Activated CD4-positive, alpha-beta memory T cell treated with anti-CD3 and anti-CD28 coated beads, Interleukin-2, amount 10 ng/mL, durations not matched to agents 7 days and 5 days (primary cell): ENCODE measurements at places on chromosomes 16 and 17.

DNA sequence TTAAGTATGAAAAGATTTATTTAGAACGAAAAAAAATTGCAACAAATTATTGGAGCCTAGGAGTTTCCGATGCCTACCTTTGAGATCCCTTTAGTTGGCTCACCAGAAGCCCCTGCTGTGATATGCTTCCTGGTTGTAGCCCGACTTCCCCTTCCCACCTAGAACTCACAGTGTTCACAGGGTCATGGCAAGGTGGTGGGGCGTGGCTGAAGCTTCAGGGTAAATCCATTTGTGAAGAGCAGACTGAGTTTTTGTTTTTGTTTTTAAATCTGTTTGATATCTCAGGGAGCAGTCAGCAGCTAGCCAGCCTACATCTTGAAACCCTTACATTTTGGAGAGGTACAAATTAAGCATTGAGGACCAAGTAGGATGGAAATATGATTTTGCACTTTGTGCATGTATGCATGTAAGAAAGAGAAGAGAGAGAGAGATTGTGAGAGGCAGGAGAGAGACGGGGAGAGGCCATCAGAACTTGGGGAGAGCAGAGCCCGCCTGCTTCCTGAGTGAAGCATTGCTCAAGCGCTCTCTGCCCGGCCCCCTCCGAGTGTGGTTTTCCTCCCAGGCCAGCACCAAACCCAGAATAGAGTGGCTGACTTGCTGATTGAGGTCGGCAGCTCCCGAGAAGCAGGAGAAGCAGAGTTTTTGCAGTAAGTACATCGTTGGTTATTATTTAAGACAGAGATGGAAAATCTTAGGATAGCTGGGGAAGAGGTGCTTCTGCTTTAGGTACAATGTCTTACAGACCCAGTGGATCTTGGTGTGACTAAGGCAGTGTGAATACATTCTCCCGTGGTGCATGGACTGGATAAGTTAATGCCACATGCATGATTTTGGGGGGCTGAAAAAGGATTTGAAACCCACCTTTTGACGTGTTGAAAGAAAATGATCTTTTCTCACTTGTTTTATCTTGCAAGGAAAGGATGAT, 64.2 kb downstream of the SPECC1 start:
- H3K36me3 ChIP-seq, result no peaks in the 10 kb centered on the region
- peak; percentile 65 for DNase-seq
- peak overlapping the region; percentile 88 for H3K27ac ChIP-seq
- no peaks in the 10 kb centered on the region for H3K27me3 ChIP-seq
- H3K4me3 ChIP-seq, result peak overlapping the region; percentile 65
- H3K4me1 ChIP-seq, result peaks cover 28% of the 10 kb centered on the region

GRCh38 chr17:44749980-44750318, 8.8 kb upstream of the ADAM11 start:
- H3K36me3 ChIP-seq, result peaks cover 33% of the 10 kb centered on the region
- no peak overlapping the region for H3K4me3 ChIP-seq
- H3K4me1 ChIP-seq, result no peaks in the 10 kb centered on the region
- H3K27ac ChIP-seq, result no peak overlapping the region

DNA sequence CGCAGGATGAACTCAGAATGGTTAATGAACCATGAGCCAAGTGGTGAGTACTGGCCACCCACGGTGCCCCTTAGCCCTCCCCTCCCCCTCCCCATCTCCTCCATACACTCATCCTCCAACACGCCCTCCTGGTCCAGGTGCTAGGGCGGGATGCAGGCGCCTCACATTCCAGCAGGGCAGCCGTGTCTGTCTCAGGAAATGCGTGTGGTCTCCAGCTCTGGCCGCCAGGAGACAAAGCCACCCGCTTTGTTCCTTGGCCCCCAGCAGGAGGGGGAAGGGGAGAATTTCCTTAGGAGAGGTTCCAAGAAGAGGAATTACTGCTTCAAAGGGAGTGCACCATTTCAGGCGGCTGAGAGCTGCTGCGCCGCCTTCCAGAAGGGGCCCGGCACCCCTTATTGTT, 29.7 kb upstream of the RMI2 start:
- no peak for DNase-seq
- H3K27me3 ChIP-seq, result no peaks in the 10 kb centered on the region
- H3K27ac ChIP-seq, result no peak overlapping the region
- H3K4me3 ChIP-seq, result no peak overlapping the region
- H3K36me3 ChIP-seq, result peaks cover 8% of the 10 kb centered on the region

GRCh38 chr17:72125742-72126141, 4.9 kb downstream of the SOX9 start:
- H3K4me1 ChIP-seq, result peaks cover 3% of the 10 kb centered on the region
- H3K36me3 ChIP-seq, result peaks cover 6% of the 10 kb centered on the region
- no peak for DNase-seq
- no peak overlapping the region for H3K27ac ChIP-seq

- no peak for DNase-seq
- H3K27ac ChIP-seq, result no peak overlapping the region
- H3K4me3 ChIP-seq, result no peak overlapping the region
- no peaks in the 10 kb centered on the region for H3K27me3 ChIP-seq
Measured at GRCh38 chr16:21117567-21117966, 33.1 kb downstream of the DNAH3 start.

DNA sequence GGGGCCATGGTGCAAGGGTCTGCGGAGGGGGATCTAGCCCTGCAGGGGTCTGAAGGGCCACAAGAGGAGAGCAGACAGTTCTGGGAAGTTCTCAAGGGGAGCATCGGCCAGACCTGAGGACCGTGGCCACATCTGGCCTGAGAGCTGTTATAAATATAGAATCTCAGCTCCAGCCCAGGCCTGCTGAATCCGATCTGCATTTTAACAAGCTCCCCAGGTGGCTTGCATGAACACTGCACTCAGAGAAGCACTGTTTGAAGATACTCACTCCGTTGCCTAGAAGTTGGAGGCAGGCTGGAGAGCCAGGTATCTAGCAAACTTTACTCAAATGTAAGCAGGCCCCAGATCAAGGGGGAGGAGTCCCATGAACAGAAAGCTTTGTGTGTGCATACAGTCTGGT, 61.3 kb downstream of the NKD1 start:
- no peak for DNase-seq
- no peak overlapping the region for H3K27ac ChIP-seq
- H3K4me1 ChIP-seq, result peaks cover 4% of the 10 kb centered on the region

DNA sequence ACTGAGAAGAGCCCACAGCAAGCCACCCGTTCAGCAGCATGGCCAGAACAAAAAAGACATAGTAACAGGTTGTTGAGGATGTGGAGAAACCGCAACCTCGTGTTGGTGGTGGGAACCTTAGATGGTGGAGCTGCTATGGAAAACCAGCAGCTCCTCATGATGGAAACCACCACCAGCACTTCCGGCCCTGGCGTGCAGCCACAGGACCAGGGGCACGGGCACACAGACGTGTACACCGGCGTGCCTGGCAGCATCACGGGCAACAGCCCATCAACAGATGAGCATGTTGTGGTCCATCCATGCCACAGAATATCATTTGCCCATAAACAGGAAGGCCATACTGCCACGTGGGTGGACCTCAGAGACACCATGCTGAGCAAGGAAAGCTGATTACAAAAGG, 11.9 kb downstream of the CTU2 start:
- H3K27ac ChIP-seq, result peak overlapping the region; percentile 18
- peaks cover 8% of the 10 kb centered on the region for H3K4me1 ChIP-seq
- H3K4me3 ChIP-seq, result no peak overlapping the region
- no peaks in the 10 kb centered on the region for H3K27me3 ChIP-seq

DNA sequence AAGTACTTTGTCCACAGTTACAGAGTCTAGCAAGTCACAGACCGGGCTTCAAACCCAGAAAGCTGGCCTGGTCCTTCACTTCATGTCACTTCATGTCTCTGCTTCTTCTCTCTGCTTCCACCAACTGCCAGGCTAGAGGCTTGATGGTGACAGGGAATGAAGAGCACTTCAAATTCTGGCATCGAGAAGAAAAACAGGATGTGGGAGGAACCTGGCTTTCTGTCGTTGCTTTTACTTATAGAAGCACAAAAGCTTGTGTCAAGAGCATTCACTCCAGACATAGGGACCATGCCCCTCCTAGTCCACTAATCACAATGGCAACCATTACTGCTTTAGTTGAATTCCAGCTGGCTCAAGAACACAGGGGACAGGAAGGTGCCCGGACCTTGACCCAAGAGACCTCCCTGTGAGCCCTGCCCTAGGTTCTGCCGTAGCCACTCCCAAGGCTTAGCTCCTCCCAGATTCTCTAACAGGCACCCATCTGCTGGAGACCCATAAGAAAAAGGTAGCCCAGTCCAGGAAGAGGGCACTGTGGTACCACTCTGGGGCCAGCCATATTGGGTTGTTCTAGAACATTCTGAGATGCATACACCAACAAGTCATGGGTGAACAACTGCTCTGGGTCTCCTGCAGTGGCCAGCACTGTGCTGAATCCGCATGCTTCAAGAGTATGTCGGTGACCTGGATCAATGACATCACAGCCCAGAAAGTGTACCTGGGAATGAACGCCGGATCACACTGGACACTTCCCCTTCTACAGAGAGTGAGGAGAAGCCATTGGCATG, 181.8 kb downstream of the C16orf95 start:
- H3K4me1 ChIP-seq, result no peaks in the 10 kb centered on the region
- no peaks in the 10 kb centered on the region for H3K27me3 ChIP-seq
- no peak overlapping the region for H3K27ac ChIP-seq
- no peak for DNase-seq
- no peak overlapping the region for H3K4me3 ChIP-seq

- no peak for DNase-seq
- peaks cover 18% of the 10 kb centered on the region for H3K27me3 ChIP-seq
- peaks cover 2% of the 10 kb centered on the region for H3K4me1 ChIP-seq
- no peaks in the 10 kb centered on the region for H3K36me3 ChIP-seq
- no peak overlapping the region for H3K27ac ChIP-seq
Measured at GRCh38 chr17:36665417-36665816, 64.0 kb downstream of the MRM1 start.

DNA sequence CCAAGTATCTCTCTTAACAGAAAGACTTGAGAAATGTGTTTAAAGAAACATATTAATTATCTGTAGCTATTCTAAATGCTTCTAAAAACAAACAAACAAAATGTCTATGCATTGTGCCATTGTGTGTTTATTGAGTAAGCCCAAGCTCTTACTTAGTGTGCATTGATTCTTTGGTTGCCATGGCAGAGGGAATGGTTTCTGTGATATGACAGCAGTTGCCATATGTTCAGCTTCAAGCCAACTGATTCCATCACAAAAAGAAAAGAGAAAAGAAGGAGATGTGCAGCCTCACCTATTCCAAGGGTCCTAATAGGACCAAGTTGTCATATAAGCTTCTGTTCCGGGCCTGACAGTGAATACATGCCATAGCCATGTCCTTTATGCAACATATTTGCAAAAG, 457.5 kb downstream of the TOX3 start:
- DNase-seq, result no peak
- H3K36me3 ChIP-seq, result no peaks in the 10 kb centered on the region
- no peak overlapping the region for H3K27ac ChIP-seq
- H3K27me3 ChIP-seq, result no peaks in the 10 kb centered on the region
- H3K4me3 ChIP-seq, result no peak overlapping the region

DNA sequence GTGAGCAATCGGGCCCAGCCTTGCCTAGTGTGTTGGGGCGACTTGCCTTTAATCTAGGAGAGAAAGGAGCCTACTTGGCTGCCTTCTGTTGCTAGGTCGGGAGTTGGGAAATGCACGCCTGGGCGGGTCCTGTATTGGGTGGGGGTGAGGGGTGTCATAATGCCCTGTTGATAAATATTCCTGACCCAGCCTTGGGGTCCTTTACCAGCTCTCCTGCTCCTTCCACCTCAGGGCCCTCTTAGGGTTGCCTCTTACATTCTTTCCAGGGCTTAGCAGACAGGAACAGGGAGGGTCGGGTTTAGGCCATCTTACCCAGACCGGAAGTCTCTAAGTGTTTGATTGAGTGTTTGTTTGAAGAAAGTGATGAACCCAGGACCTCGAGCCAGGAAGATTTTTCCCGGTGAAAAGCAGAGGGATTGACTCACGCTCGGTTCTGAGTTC, 112.9 kb downstream of the SEC14L1 start:
- no peak overlapping the region for H3K27ac ChIP-seq
- peaks cover 18% of the 10 kb centered on the region for H3K27me3 ChIP-seq
- DNase-seq, result no peak
- H3K4me3 ChIP-seq, result no peak overlapping the region

- H3K27ac ChIP-seq, result no peak overlapping the region
- H3K27me3 ChIP-seq, result no peaks in the 10 kb centered on the region
Measured at GRCh38 chr17:82055965-82056728, 4.4 kb downstream of the GPS1 start.

DNA sequence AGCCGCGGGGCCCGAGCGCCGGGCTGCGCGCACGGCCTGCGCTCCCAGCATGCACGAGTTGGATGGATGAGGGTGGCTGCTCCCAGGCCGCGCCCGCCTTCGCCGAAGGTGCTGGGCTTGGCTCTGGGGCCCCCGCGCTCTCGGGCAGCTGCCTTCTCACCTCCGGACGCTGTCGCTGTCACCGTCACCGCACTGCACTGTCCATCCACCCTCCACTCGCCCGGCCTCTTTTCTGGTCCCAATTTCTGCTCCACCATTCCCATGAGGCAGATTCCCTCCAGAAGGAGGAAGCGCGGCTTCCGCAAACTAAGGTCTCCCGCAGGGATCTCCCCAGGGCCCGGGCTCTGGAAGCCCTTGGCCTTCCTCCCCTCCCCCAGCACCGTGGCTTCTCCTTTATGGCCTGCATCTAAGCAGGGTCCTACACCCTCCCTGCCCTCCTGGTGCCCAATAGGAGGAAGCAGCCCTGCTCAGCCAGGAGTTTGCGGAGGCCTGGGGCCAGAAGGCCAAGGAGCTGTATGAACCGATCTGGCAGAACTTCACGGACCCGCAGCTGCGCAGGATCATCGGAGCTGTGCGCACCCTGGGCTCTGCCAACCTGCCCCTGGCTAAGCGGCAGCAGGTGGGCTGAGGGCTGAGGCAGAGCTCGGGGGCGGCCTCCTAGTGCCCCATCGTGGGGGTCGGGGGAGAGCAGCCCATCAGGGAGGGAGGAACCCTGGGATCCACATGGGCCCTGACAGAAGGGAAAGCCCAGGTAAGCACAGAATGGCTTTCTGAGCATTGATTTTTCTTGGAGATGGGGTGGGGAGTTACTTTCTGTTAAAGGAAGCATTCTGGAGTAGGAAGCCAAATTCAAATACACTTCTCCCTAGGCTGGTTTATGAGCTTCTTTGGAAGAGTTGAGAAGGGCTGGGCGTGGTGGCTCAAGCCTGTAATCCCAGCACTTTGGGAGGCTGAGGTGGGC, 899 bp downstream of the ACE start:
- H3K27ac ChIP-seq, result no peak overlapping the region
- H3K4me3 ChIP-seq, result peak overlapping the region; percentile 74
- no peak for DNase-seq
- H3K36me3 ChIP-seq, result no peaks in the 10 kb centered on the region
- peaks cover 16% of the 10 kb centered on the region for H3K4me1 ChIP-seq

- H3K4me1 ChIP-seq, result peaks cover 67% of the 10 kb centered on the region
- H3K4me3 ChIP-seq, result peak overlapping the region; percentile 87
- peak; percentile 65 for DNase-seq
- peak overlapping the region; percentile 99 for H3K27ac ChIP-seq
Measured at GRCh38 chr17:63700528-63701455, 867 bp upstream of the LIMD2 start.

- no peaks in the 10 kb centered on the region for H3K27me3 ChIP-seq
- no peak overlapping the region for H3K27ac ChIP-seq
- H3K4me3 ChIP-seq, result no peak overlapping the region
- no peaks in the 10 kb centered on the region for H3K36me3 ChIP-seq
Measured at GRCh38 chr16:73874324-73874723, 422.3 kb upstream of the PSMD7 start.

- no peaks in the 10 kb centered on the region for H3K27me3 ChIP-seq
- peaks cover 45% of the 10 kb centered on the region for H3K4me1 ChIP-seq
- H3K27ac ChIP-seq, result peak overlapping the region; percentile 63
Measured at GRCh38 chr16:50320310-50320709, 48.5 kb downstream of the BRD7 start.

- DNase-seq, result no peak
- no peaks in the 10 kb centered on the region for H3K36me3 ChIP-seq
- H3K27ac ChIP-seq, result no peak overlapping the region
Measured at GRCh38 chr16:775236-775796, 12.9 kb downstream of the RPUSD1 start.

GRCh38 chr16:79725051-79725450, 124.5 kb upstream of the MAF start:
- H3K36me3 ChIP-seq, result peaks cover 21% of the 10 kb centered on the region
- H3K27ac ChIP-seq, result no peak overlapping the region
- H3K4me3 ChIP-seq, result no peak overlapping the region
